ENCODE measurements at places on chromosomes 11 and 22. TPM values are rescaled to one million over a fixed set of nuclear protein-coding genes. Genes with fewer than 3 reads are reported as not detected.

TTLL12 gene
- 55.7 TPM for total RNA-seq

AP5B1 gene
- 2.7 TPM for total RNA-seq

PKP3 gene
- total RNA-seq: 1.0 TPM

LSP1 gene
- 1.3 TPM for total RNA-seq

C2CD3 gene
- 12.6 TPM for total RNA-seq

- ATAC-seq: no peak
Observed at GRCh38 chr11:62018981-62019664, 51.7 kb upstream of the FTH1 start.

CBLIF gene
- not detected for total RNA-seq

ANO1 gene
- total RNA-seq: 0.71 TPM

ANGPTL5 gene
- not detected for total RNA-seq
